ENCODE measurements at places on chromosomes 5 and 9.

DNA sequence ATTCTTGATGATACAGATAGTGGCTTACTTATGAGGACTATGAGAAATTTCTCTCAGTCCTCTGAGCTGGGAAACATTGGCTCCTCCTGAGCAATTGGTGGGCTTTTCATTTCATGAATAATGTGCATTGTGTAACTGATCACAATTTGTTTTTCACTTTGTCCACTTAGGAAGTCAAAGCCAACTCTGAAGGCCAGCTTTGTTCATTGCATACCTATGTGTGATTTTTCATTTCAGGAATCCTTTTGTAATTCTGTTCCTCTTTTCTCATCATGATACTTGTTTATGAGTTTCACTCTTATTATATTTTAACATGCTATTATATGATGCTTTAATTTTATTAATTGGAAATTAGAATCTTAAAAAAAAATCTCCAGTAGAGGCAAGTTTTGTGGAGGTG lies 483.0 kb downstream of the EBF1 start:
- no peak for DNase-seq

GRCh38 chr5:14108170-14108996 lies 34.8 kb upstream of the TRIO start:
- no peak for DNase-seq

DNA sequence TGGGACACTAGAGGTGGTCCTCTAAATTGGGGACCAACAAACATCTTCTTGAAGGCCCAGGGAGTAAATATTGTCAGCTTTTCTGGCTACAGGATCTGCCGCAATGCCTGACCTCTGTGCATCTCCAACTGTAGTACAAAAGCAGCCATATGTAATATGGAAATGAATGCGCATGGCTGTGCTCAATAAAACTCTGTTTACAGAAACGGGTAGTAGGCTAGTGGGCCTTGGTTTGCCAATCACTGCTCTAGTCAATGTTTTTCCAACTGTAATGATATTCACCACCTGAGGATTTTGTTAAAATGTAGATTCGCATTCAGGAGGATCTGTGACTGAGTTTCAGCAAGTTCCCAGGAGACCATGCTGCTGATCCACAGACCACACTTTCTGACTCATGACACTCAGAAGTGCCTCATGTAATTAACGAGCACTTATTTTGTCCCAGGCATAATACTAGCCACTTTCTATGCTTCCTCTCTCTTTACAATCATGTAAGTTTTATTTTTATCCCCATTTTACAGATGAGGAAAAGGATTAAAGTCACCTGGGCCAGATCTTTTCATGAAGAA lies 96.9 kb downstream of the MED27 start:
- no peak for DNase-seq

GRCh38 chr5:74124826-74125225 lies 498.8 kb downstream of the ARHGEF28 start:
- DNase-seq, result no peak

DNA sequence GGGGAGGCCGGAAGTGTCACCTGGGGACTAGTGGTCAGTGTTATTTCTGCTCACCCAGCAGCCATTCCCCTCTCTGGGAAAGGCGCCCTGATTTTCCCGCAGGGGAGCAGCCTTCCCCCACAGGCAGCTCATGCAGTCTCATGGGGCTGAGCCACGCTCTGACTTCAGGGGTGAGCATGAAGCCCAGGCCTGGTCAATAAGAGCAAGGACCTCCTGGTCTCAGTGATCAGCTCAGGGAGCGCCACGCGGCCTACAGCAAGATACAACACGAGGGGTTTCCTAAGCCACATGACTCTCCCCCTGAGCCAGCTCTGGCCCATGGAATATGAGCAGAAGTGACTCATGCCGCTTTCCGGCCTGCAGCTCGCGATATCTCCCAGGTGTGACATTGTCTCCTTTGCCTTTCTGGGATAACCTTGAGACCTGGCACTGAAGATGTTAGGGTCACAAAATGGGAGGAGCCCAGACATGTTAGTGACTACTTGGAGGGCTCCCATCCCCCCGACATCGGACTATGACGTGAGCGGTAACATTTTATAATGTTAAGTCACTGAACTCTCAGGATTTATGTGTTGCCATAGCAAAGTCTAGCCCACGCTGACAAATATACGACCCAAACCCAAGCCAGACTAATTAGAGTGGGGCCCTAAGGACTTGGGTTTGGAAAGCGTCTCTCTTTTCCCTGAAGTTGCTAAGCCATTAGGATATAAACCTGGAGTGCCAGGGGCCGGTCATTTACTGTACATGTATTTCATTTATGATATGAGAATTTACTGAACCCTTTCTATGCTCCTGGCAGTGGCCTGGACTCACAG lies 46.5 kb upstream of the GFPT2 start:
- no peak for DNase-seq

GRCh38 chr5:143023411-143024096 lies 253.4 kb downstream of the ARHGAP26 start:
- no peak for DNase-seq

DNA sequence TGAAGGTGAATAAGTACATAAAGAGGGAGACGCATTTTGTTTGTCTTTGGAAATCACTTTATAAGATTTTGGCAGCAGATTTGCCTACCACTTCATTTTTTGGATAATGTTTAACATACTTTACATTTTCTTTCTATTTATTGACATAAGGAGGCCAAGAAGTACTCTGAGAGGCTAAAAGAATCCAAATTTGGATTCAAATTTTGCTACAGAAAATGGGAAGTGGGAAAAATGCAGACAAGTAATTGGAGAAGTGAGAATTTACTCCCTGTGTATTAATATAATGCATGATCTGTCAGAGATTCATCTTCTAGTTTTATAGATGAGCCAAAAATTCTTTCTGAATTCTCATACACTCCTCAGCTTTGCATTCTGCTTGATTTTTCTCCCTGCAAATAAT lies 411.2 kb upstream of the CTNND2 start:
- no peak for DNase-seq

GRCh38 chr9:97405551-97405950 lies 6.3 kb upstream of the TDRD7 start:
- DNase-seq, result no peak

DNA sequence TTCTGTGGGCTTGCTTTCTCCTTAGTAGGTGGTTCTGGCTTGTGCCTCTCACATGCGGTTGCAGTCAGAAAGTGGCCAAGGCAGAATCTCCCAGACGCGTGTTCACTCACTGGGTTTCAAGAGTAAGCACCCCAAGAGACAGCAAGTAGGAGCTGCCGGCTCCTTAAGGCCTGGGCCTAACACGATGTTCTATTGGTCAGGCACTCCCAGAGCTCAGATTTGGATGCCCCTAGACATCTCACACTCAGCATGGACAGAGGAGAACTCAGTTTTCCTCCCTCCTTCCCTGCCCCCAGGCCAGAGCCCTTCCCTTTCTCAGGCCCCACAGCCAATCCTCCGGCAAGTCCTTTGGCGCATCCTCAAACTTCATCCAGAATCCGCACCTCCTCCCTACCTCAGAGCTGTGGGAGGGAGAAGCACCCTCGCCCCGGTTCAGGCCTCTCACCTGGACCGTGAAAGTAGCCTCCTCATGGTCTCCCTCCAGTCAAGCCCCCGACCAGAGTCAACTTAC lies 6.5 kb upstream of the CARD19 start:
- DNase-seq, result no peak

- no peak for DNase-seq
Measured at GRCh38 chr5:124477577-124477976, 268.9 kb downstream of the ZNF608 start.

GRCh38 chr5:90142541-90142940 lies 267.0 kb downstream of the CETN3 start:
- DNase-seq, result no peak

DNA sequence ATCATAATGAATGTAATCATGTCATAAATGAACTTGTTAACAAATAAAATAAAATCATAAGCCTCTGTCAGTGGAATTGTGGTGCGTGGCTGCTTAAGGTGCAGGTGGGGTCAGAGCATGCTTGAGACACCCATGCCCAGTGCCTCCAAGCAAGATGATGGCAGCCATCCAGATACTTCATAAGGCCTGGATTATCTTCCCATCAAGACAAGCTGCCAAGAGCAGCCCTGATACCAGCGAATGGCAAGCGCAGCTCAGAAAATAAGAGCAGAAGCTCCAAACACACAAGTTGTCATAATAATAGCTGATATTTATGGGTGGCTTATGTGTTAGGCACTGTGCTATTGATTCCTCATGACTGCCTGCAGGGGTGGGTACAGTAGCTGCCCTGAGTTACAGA lies 21.8 kb upstream of the LMX1B start:
- peak; percentile 3 for DNase-seq

DNA sequence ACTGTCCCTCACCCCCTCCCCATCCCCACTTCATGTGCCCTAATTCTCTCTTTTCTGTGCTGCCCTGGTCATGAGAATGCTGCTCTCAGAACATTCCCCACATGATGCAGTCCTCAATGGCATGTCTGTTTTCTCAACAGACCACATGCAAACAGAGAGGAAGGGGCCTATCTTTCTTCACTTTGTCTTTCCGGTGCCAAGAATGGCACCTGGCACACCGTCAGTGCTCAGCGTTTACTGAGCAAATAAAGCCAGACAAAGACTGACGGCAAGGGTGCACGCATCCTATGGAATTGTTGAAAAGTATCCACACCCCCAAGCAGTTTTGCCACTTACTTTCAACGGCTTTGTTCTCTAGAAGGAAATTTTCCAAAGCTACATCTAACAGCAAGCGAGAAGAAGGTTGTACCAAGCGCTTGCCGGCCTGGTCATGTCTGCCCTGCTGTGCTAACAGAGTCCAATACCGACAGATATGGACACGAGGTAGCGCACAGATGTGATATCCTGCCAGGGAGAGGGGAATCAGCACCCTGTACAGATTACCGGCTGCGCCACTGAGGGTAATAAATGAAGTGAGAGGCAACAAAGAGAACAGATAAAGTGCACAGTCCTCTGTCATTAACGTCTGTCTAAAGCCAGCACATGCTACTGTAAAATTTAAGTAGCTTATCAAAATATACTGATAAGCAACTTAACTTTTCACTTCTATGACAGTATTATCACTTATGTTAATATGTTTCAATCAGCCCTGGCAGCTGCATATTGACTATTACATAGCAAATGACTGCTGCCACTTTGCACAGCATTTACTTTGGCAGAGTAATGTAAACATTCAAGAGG lies 251.7 kb downstream of the DENND1A start:
- DNase-seq, result peak; percentile 60

- no peak for DNase-seq
Measured at GRCh38 chr9:129381481-129381957, 203.5 kb upstream of the IER5L start.

DNA sequence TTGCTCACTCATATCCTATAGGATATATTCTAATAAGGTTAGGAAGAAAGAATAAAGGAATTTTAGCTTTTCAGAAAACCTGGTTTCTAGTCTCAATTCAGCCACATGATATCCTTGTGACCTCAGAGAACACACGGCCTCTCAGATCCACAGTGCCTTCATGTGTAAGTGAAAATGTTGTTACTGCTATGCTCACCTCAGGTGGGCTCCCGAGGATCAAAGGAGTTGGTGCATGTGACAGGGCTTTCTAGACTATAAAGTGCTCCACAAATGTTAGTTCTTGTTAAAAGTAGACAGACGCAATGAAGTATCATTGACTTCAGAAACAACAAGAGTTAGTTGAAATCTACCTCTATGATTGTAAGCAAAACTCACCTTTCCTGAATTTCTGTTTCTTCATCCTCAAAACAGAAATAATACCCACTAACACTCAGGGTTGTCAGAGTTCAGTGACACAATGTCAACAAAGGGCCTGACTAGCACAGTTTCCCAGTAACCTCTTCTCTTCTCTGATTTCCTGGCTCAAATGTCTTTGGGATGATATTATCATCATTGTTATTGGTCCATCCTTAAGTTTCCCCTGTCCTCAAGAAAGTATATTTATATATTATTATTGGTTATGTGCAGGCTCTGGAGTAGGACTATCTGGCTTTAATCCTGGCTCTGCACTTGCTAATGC lies 36.0 kb upstream of the MAN2A1 start:
- DNase-seq, result no peak

DNA sequence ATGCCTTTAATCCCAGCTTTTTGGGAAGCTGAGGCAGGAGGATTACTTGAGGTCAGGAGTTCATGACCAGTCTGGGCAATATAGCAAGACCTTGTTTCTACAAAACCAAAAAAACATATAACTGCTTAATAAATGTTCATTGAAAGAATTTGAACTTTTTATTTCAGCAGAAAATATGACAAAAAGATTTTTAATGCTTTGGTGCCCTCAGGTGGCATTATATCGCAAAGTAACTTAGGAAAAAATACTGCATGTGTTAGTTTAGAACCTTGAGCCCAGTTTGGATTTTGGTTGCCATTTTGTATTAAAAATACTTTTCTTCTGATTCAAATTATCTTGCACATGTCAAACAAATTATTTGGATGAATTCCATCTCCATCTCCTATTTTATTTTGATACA lies 103.2 kb downstream of the GPBP1 start:
- DNase-seq, result no peak

- no peak for DNase-seq
Measured at GRCh38 chr9:13364271-13365000, 84.9 kb upstream of the MPDZ start.

DNA sequence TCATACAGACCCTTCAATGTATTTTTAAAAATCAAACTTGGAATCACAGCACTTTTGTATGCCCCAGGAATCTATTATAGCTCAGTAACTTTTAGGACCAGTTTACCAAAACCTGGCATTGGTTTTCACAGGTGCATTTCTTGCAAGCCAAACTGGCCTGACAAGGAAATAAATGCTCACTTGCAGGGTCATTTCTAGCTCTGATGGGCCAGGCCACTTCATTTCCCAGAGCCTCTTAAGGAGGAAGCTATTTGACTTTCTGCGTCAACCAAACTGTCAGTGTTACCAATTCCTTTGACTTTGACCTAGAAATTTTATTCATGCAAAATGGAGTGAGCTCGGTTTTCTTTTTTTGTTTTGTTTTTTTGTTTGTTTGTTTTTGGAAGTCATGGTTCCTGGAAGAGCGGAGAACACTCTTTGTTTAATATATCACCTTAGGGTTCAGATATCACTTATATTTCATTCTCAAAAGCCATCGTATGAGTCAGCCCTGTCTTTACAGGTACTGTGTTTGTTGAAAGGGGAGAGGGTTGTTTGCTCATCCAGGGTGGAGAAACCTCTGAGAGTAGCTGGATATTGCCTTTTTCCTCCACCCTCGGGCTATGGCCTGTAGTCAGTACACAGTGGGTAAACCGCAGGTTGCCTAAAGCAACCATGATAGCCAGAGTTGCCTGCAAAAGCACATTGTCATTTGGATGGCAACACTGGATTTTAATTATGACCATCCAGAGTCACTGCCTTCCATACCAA lies 58.9 kb downstream of the GNA14 start:
- DNase-seq, result peak; percentile 16

GRCh38 chr9:35603506-35603985 lies 1.5 kb upstream of the TESK1 start:
- DNase-seq, result peak; percentile 71

- no peak for DNase-seq
Measured at GRCh38 chr5:14228219-14228618, 85.1 kb downstream of the TRIO start.

GRCh38 chr9:126049088-126049487 lies 277.5 kb upstream of the MVB12B start:
- no peak for DNase-seq
